NCI-H187 treated with DMSO at 0.1 percent for 48 hours (cell line): ENCODE measurements at places on chromosomes 5 and 9.

GRCh38 chr5:108620516-108620915 lies 127.2 kb upstream of the FER start:
- no peak for DNase-seq

DNA sequence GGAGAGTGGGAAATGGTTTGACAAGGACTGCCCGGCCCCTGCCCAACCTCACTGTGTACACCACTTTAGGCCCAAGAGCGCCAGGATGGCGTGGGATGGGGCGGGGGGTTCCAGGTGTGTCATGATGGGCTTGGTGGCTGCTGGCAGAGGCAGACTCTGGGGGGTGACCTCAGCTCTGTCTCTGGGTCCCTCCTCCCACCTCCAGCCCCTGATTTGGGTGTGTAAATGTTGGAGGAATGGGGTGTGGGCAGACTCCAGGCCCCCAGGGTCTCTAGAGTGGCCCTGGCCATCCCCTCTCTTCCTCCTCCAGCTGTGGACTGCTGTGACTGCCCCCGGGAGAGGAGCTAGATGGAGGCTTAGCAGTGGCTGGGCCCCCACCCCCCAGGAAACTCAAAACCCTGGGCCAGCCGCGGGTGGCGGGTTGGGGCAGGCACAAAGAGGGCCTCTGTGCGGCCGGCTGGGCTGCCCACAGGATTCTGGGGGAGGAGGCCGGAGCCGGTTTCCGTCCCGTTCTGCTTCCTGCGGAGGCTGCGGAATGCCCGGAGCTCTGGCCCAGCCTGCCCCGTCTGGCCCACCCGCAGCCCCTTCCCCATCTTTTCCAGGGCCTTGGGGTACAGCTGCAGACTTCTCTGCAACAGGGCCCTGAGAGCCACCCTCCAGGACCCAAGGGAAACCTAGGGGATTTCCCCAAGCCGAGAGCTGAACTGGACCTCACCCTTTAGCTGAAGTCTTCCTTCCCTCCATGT lies 23.1 kb downstream of the CXXC5 start:
- no peak for DNase-seq

DNA sequence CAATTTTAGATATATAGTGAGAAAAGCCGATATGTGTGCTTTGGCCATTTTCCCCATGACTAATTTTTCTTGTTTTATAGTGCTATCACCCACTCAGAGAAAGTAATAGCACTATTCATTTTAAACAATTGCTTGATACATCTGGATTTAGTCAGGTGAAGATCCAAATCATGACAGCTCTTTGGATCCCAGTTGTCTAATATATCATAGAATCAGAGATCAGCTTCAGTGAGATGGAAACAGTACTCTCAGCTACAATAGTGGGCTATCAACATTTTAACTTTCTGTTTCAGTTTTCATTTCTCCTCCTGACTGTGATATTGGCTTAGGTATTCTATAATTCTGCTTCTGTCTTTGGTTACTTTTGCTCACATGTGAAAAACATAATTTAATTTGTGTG lies 38.7 kb downstream of the VCAN start:
- DNase-seq = no peak

- DNase-seq = no peak
Observed at GRCh38 chr5:143826951-143827444, 15.0 kb downstream of the HMHB1 start.

DNA sequence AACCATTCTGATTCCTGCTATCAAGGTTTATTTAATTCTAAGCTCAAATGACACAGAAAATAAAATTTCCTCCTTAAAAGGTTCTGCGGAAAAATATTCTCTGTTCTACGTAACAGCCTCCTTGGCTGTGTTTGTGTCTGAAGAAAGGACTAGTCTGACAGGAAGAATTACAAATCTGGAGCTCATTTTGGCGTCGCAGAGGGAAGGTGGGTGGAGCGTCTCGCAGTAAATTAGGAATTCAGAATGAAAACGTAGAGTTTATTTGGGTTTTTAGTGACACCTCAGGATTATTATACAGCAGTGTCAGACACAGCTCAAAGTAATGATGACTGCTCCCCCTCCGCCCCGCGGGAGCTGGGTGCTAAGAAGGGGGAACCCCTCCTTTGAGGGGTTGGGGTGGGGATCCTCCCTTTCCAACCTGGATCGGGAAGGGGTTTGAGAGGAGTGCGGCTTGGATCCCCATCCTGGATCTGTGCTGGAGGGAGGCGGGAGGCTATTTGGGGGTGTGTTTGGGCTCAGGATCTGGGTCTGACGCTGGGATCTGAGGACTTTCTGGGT lies 933 bp upstream of the TGFBR1 start:
- no peak for DNase-seq

DNA sequence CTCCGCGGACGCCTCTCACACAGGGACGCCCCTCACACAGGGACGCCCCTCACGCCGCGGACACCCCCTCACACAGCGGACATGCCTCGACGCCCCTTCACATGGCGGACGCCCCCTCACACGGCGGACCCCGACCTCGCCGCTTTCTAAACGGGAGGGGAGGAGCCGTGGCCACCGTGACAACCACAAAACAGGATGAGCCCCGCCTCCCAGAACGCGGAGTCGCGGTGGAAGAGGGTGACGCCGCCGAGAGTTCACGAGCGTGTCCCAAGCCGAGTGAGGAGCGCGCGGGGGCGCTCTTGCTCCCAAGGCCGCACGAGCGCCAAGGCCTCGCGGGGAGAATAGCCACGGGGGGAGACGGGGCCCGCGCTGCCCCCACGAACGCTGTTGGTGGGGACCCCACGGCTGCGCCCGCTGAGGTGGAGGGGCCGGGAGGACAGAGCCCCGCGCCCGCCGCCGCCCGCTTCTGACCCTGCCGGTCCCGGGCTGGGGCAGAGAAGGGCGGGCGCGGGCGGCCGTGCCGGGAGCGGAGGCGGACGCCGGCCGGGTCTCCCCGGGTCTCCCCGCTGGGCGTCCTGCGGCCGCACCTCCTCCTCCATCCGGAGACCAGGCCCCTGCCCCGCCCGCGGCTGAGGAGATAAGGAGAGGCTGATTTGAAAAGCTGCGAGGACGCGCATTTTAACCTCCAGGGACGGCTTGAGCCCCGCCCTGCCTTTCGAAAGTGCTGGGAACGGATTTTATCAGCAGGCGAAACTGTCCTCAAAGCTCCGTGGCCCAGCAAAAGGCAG lies 3.9 kb upstream of the NKD2 start:
- no peak for DNase-seq

GRCh38 chr5:119411361-119412278 lies 40.7 kb upstream of the HSD17B4 start:
- no peak for DNase-seq

- no peak for DNase-seq
Observed at GRCh38 chr5:136246632-136247031, 53.7 kb upstream of the SMIM32 start.

DNA sequence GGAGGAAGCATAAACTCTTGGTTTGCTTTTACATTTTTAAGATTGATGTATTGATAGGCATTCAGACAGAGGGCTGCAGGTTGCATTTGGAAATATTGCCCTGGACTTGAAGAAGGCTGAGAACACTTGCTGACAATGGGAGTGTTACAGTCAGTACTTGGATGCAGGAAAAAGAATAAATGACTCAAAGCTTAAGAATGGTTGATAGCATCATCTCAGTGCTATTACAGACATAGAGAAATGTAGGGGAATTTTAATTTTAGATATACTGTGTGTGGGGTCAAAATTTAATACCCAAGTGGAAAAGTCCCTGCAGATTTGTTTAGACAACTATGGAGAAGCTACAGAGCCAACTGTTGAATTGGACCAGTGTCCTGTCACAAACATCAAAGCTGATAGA lies 101.1 kb downstream of the ISL1 start:
- DNase-seq = no peak

GRCh38 chr5:176533894-176534611 lies 3.1 kb downstream of the RNF44 start:
- no peak for DNase-seq

GRCh38 chr5:7849681-7850394 lies 1.1 kb downstream of the CFAP90 start:
- no peak for DNase-seq

- DNase-seq = no peak
Observed at GRCh38 chr5:104909803-104910202, 1347.2 kb upstream of the NUDT12 start.

GRCh38 chr5:73233461-73234203 lies 60.6 kb downstream of the TMEM174 start:
- no peak for DNase-seq

- DNase-seq = no peak
Observed at GRCh38 chr5:106853266-106853665, 817.5 kb downstream of the EFNA5 start.

GRCh38 chr9:1102642-1102970 lies 52.4 kb downstream of the DMRT2 start:
- no peak for DNase-seq

- no peak for DNase-seq
Observed at GRCh38 chr9:89395931-89396710, 77.8 kb downstream of the SECISBP2 start.

DNA sequence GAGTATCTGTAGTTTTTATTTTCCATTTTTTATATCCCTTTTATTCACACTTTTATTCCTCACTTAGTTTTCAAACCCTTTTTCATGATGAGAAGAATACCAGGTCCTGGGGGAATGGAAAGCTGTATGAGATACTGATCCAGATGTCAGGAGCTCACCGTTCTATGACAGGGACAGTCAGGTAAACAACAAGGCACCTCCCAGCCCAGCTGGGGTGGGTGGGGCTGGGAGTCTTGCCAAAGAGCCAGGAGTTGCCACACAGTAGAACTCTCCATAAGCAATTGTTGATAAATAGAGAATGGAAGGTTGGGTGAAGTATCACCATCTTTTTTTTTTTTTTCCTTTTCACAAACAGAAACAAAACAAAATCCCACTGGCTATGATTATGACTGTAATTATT lies 225.8 kb downstream of the NSG2 start:
- no peak for DNase-seq

DNA sequence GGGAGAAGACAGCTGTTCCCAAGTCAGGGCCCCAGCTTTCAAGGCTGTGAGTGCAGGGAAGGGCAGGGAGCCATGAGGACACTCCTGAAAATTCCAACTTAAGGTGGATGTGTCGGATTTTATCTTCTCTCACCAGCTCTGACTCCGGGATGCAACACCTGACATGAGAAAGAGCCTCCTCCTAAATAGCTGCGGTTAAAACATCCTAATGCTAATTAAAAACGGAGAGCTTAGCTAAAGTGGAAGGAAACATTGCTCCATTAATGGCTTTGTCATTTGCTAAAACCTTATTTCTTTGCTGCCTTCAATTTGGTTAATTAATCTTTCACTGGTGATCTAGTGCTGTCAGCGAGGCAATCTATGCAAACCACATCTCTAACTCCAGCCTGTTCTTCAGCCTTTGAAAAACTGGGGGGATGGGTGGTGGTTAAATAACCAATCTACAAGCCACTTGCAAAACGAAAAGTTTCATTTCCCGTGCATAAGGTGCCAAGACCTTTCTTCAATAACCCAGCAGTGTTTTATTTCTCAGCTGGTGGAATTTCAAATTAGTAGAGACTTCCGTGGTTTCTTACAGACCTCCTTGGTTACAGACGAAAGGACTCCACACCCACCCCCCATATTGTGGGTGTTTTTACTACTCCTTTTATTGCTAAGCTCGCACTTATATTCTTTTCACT lies 379.6 kb downstream of the MLLT3 start:
- DNase-seq = no peak

DNA sequence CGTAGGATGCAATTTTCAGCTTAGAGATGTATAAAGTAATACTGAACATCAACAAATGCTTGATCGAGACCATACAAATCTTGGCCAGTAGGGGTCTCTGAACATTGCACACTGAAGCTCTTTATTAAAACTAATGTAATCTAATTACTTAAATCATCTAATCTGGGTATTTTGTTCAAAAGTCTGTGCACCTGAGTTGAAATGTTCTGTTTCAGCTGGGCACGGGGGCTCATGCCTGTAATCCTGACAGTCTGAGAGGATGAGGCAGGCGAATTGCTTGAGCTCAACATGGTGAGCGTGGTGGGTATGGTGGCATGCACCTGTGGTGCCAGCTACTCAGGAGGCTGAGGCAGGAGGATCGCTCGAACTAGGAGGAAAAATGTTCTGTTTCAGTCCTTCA lies 41.0 kb downstream of the ESM1 start:
- no peak for DNase-seq

GRCh38 chr9:21983561-21983935 lies 10.6 kb downstream of the CDKN2A start:
- DNase-seq = no peak

- no peak for DNase-seq
Observed at GRCh38 chr5:171031977-171032376, 170.2 kb downstream of the RANBP17 start.

GRCh38 chr9:131685753-131686706 lies 53.8 kb downstream of the RAPGEF1 start:
- no peak for DNase-seq

DNA sequence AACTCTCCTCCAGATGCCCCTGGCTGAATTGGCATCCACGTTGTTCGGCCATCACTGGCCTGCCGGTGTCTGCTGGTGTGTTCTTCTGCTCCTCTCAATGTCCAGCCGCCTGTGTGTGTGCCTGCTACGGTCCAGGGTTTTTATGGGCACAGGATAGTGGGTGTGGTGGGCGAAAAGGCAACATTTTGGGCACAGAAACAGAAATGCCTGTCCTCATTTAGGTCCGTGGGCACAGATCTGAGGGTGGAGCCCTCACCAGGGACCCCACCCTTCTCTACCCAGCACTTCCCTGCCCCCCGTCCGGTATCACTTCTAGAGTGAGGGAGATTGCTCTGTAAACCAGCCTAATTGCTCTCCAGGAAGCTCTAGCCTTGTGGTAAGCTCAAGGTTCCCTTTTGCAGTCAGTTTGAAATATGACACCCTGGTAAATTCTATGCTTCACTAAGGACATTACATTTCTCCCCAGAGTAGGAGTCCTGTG lies 410.1 kb downstream of the MAT2B start:
- no peak for DNase-seq

DNA sequence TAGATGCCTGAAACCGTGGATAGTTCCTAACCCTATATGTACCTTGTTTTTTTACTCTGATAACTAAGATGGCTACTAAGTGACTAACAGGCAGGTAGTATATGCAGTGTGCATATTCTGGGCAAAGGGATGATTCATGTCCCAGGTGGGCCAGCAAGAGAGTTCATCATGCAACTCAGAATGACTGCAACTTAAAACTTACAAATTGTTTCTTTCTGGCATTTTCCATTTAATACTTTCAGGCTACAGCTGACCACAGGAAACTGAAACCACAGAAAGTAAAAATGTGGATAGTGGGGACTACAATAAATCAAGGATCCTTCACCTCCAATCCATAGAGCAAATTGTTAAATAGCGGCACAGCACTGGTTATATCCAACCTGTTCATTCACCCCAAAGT lies 30.7 kb upstream of the VCAN start:
- no peak for DNase-seq

GRCh38 chr5:94849821-94850736 lies 231.6 kb downstream of the SLF1 start:
- DNase-seq = no peak
